ENCODE measurements at places on chromosomes 13 and 19.

- no peak for DNase-seq
These were observed 35.2 kb upstream of the SLC46A3 start for GRCh38 chr13:28753946-28754345.

- no peak for DNase-seq
These were observed 261.8 kb downstream of the ABCC4 start for GRCh38 chr13:95039415-95039814.

DNA sequence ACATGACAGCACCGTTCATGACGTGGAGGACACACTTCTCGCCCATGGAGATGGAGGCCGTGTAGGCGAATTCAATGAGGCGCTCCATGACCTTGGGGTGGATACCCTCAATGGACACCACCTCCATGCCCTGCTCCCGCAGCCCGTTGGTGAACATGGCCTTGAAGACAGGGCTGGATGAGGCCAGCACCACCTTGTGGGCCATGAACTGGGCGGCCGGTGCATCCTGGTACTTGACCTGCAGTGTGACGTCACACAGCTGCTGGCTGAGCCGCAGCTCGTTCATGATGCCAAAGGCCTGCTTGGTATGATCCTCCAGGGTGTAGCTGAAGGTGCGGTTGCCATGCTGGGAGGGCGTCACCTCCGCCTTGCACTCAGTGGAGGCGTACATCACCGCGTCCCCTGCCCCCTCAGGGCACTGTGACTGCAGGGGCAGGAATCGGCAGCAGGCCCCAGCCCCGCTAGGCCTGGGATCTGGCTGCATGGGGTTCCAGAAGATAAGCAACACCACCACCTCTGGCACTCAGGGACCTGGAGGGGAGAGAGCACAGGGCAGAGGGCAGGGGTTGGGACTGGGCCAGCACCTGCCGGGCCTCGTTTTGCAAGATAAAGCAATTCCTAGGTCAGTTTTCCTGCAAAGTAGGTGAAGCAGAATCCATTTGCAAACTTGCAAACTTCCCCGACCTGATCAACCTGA, 3.5 kb downstream of the KEAP1 start:
- no peak for DNase-seq

DNA sequence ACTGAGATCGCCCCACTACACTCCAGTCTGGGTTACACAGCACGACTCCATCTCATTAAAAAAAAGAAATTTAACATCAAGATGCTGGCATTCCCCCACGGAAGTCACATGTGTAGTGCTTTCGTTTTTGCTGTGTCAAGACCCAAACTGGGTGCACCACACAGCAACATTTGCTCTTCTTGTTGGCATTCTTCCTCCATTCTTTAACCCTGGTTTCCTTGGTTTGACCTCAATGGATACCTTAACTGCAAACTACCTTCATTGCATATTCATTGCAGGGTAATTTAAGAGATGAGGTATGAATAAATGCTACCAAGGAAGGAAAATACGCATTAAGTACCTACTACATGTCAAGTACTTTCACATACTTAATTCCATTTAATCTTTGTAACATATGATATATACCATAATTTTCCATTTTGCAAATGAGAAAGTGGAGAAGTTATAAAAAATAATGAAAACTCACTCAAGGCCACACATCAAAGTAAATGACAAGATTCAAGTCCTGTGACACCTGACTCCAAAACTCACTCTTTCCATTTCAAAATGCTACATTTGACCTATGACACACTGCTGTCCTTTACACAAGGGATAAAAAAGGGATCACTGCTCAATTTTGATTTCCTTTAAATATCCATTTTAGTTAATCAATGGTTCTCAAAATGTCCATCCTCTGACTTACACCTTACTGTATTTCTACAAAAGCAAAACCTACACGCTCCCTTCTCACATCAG, 59.2 kb downstream of the STK24 start:
- no peak for DNase-seq

GRCh38 chr19:35347930-35348298, 212 bp downstream of the FFAR1 start:
- DNase-seq: no peak

GRCh38 chr13:112686987-112687386, 2.9 kb upstream of the ATP11A start:
- DNase-seq: no peak

- DNase-seq: no peak
These were observed 110.0 kb upstream of the FBXL3 start for GRCh38 chr13:77136902-77137420.

DNA sequence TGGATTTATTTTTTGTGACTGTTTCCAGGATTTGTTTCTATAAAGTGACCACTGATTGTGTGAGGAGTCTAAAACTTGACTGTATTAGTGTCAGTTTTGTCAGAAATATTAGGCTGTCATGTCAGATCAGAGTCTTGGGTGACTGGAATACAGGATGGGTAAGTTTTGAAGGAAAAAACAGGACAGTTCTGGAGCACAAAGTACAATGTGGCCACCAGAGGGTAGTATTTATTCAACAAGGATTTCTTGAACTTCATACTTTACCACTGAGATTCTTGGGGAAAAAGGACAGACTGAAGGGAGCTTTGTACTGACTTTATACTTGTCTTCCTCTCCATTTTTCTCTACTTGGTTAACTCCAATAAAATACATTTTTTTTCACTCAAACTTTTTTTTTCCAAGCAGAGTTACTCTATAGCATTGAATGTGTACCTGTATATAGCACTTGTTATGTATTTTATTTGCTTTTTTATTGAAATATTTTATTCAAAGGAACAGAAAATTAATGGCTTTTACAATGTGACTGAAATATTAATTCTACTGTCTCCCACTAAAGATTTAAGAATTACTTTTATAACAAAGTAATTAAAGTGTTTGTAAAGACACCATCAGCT, 51.1 kb downstream of the LMO7 start:
- no peak for DNase-seq

DNA sequence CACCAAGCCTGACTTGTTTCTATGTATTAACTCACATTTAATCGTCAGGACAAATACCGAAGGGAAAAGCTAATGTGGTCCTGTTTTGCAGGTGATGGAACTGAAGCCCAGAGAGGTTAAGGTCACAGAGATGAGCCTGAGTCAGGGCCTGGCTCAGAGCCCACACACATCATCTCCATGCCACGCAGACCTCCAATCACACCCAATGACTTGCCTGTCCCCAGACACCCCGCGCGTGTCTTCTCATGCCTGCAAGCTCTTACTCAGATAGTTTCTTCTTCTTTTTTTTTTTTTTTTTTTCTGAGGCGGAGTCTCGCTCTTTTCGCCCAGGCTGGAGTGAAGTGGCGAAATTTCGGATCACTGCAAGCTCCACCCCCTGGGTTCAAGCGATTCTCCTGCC, 16.4 kb downstream of the SIX5 start:
- DNase-seq: no peak

All from activated CD4-positive, alpha-beta T cell treated with anti-CD3 and anti-CD28 coated beads for 1 hour (primary cell).